ENCODE measurements at places on chromosomes 16 and 17. TPM values are rescaled to one million over a fixed set of nuclear protein-coding genes. Genes with fewer than 3 reads are reported as not detected.

The PIEZO1 gene
- 103 TPM for polyA plus RNA-seq

GRCh38 chr16:4846503-4846900, 586 bp downstream of the GLYR1 start:
- DNase-seq, result peak; percentile 70

GRCh38 chr17:76869496-76870376, 1.5 kb downstream of the MGAT5B start:
- no peak for DNase-seq

DNA sequence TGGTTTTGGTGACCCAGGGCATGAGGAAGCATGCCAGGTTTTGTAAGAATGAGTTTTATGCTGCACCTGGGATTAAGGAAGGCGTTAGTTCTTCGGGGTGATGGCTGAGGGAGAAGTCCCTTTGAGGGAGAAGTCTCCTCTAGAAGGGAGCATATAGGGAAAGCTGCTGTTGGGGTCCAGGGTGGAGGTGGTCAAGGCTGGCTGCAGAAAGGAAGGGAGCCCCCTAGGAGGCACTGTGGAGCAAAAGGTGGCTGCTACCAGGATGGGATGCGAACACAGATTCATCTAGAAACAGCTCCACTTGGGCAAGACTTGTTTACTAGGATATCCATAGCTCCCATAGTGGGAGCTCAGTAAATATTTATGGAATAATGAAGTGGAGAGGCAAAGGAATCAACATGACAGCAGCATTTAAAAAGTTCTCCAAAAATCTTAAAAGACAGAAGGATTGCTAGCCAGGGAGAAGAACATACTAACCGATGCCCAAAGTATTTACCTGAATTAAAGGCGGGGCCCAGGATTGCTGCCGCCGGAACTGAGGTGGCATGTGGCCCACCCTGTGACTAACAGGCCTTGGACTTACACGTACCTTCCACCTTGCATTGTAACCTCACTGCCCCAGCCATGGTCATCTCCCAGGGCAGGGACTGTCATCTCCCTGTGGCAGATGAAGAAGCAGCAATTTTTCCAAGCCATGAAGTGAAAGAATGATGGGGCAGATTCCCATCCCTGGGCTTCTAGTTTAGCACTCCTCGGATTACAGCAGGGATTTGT, 7.1 kb upstream of the LPCAT2 start:
- DNase-seq, result no peak

GRCh38 chr17:46191322-46192188, 1.7 kb downstream of the KANSL1 start:
- DNase-seq, result peak; percentile 50

GRCh38 chr17:57379237-57379894, 123.0 kb downstream of the MSI2 start:
- no peak for DNase-seq

DNA sequence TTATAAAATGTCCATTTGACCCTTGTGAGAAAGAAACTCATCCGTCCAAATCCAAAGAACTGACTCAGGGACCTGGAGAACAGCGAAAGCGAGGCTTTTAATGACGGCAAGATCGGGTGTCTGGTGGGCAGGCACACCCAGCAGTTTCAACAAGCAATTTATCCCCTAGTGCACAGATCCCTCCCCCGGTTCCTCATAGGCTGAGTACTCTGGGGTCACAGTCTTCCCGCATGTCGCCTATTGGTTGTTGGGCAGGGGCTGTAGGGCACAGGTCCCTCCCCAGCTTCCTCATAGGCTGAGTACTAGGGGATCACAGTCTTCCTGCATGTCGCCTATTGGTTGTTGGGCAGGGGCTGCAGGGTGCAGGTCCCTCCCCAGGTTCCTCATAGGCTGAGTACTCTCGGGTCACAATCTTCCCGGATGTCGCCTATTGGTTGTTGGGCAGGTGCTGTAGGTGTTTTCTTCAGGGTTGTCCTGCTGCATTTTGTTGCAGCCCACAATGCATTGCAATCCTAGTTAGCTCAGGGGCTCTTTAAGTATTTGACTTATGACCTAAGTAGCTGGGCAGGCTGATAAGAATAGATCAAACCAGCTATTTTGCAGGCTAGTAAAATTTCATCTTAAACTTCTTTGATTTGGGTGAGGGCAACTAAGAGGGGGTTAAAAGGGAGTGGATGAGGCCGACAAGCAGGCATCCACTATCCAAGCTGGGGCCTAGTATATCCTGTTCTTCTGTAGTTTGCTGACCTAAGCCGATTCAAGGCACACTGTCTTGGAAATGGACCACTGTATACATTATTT, 3.6 kb upstream of the UTS2R start:
- DNase-seq, result no peak
